ENCODE measurements at places on chromosomes 7 and 10.

GRCh38 chr10:110845756-110846620, 25.7 kb upstream of the PDCD4 start:
- no peak for DNase-seq

DNA sequence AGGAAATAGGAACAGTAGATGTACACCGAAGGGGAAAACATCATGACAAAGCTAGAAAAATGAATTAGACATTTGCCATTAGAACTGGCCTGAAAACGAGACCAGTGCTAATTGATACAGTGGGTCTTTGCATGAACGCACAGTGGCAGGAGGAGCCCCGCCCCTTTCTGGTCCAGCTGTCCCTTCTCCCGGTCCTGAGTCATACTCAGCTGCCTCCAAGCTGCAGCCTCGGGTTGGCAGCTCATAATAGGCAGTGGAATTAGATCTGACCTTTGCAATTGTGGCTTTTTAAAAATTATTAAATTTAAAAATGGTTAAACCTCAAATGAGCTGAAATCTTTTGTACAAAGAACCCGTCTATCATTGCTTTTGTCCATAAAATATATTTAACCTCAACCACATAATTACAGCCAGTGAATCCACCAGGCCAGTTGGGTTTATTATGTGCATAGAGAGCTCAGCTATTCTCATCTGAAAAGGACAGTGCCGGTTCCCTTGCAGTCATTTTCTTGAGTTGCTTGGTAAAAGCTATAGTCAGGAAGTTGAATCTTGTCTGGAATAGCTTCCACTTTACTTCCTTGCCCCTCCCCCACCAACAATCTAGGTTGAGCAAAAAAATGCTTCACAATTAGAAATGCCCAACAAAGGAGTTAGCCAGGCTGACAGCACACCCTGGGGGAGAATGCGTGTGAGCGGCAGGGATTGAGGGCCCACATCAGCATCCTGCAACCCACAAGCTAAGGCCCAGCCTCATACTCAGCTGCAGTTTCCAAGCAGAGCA, 147.1 kb downstream of the BUB3 start:
- DNase-seq, result no peak

- no peak for DNase-seq
Measured at GRCh38 chr7:725223-726005, 1.1 kb upstream of the DNAAF5 start.

DNA sequence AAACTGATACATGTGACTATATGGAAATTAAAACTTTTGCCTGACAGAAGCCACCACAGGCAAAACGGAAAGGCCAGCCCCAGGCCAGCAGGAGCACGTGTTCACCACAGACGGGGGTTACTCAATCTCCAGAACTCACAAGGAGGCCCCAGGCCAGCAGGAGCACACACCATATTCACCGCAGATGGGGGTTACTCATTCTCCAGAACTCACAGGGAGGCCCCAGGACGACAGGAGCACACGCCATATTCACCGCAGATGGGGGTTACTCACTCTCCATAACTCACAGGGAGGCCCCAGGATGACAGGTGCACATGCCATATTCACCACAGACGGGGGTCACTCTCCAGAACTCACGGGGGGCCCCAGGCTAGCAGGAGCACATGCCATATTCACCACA, 61.5 kb downstream of the NKX6-2 start:
- DNase-seq, result no peak

DNA sequence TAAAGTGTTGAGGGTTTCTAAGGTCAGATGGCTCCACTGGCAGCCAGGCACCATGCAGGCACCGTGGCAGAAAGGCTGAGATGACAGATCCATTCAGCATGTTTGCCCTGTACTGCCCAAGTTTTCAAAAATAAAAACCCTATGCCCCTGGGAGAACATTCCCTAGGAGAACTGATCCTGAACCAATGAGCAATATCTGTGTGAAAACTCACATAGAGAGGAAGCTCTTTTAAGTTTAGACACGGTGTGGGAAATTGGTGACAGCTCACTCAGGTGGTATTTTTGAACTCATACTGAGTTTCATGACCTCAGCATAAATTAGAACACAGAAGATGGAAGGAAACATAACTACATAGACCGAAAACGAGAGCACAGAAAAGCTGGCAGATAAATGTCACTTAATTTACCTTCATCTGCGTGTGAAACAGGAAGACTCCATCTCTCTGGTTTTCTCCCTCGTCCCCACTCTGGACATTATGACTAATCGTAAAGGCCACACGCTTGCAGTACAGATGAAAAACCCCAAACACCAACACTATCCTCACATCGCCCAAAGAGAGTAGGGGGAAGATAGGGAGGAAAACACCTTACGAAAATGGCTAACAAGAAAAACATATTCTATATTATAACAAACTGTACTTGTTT, 127.8 kb downstream of the ICA1 start:
- no peak for DNase-seq
